ENCODE measurements at places on chromosomes 3 and 15.

- no peak for DNase-seq
Measured at GRCh38 chr3:53789459-53789858, 56.8 kb downstream of the CHDH start.

- DNase-seq, result no peak
Measured at GRCh38 chr3:123667784-123668183, 82.9 kb upstream of the HACD2 start.

- DNase-seq, result no peak
Measured at GRCh38 chr3:72855001-72855400, 6.8 kb upstream of the SHQ1 start.

- DNase-seq, result no peak
Measured at GRCh38 chr3:55097441-55097840, 169.6 kb upstream of the LRTM1 start.

DNA sequence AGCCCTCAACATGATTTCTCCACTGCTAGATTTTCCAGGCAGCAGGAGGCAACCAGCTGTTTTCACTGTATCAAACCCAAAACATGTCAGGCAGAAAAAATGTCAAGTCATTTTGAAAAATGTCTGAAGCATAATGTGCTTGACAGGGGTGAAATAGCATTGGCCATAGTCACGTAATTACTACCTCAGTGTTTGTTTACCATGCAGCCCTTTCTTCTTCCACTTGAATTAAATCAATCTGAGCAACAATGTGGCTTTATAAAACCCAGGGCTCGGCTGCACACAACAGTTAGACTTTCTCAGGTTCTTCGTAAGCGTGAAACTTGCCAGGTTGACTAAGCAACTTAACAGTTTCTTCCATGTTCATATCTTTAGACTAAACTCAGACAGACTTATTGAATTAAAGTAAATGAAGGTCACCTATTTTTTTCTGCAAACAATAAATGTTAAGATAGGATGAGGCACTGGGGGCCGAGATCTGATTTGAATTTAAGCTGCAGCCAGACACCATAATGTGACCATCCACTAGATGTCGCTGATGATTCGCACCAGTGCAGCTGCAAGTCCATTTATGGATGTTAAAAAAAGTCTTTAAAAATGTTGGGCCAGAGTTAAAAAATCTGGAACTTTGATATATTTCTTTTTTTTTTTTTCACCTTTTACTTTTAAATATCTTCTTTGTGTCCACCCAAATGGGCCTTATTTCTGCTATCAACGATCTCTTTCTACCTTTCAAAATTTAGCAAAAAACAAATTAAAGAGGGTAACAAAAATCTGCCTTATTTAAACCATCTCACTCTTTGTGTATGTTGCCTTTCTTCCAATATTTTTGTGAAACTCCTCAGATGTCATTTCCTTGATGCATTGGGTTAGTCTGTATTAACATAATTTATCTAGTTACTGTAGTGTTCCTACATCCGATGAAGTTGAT lies 305.9 kb downstream of the CACNA2D3 start:
- peak; percentile 86 for DNase-seq

DNA sequence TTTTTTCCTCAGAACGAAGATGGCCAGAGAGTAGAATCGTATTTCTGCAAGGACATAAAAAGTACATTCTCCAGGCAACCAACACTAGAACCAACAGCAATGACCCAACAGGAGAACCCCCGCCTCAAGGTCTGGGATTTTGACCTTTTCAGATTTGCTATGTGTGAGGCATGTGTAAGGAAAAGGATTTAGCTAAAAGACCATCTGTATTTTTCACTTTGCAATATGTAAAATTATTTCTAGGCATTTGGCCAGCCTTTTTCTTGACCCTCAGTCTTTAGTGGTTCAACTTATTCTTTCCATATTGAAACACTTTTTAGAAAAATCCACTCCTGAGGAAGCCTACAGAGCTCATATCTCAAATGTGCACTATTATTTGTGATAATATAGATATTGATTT lies 219.2 kb upstream of the GOLGA6L4 start:
- no peak for DNase-seq

DNA sequence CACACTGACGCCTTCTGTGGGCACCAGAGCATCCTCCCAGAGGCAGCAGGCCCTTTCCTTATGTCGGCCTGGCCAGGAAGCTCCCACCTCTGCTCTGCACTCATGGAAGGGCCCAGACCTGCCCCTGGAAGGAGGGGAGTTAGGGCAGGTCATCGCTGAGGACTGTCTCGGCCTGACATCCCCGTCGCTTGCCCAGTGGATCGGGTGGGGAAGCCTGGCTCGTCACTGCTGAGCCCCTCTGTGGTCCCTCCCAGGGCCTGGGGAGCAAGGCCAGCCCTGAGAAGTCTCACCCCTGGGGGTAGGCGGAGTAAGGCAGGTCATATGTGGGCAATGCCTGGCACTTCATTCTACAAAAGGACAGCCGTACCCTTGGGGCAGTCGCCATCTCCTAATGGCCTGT lies 62.8 kb upstream of the SNRPA1 start:
- DNase-seq, result no peak

- no peak for DNase-seq
Measured at GRCh38 chr3:122794779-122795673, at the start of gene SLC49A4. Gene SLC49A4, plus strand, starts transcription at chr3:122795069. Its CDS starts 124 bp downstream, at chr3:122795193.

DNA sequence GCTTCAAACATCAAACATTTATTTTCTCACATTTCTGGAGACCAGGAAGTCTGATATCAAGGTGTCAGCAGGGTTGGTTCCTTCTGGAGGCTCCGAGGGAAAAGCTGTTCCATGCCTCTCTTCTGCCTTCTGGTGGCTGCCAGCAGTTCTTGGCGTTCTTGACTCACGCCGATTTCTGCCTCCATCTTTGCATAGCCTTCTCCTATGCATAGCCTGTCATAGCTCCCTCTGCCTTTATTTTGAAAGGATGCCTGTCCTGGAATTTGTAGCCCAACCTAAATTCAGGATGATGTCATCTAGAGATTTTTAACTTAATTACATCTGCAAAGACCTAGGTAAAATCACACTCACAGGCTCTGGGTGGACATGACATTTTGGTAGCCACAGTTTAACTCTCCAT lies 70.4 kb downstream of the RGMA start:
- no peak for DNase-seq

DNA sequence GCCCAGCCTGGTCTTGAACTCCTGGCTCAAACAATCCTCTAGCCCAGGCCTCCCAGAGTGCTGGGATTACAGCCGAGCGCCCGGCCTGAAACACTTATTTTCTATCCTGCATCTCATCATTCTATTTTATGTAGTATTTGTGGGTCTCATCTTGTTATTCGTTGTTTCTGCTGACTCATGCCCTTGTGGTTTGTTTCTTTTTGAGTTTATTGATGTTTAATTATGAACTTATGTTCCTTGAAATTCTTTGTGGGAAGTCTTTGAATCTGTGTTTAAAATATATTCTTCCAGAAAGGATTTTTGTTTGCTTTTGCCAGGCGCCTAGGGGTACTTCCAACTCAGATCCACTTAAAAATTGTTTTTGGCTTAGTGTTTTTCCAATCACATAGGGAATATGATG lies 78.3 kb upstream of the C15orf39 start:
- no peak for DNase-seq

DNA sequence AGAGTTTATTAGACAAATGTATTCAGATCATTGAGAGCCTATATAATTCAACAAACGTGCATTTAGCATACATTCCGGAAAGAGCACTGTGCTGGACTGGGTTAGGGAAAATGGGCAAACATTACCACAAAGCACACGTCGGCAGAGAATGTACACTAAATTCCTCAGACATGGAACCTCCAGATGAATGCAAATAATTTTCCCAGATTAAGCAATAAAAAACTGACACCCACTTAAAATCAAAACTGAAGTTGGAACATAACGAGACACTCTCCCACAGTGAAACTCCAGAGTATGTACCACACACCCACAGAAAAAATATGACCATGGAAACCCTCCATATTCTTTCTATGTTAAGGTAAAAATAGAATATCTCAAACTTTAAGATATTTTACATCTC lies 4.8 kb downstream of the SECISBP2L start:
- no peak for DNase-seq

GRCh38 chr3:156681002-156681401 lies 6.6 kb downstream of the TIPARP start:
- DNase-seq, result no peak

DNA sequence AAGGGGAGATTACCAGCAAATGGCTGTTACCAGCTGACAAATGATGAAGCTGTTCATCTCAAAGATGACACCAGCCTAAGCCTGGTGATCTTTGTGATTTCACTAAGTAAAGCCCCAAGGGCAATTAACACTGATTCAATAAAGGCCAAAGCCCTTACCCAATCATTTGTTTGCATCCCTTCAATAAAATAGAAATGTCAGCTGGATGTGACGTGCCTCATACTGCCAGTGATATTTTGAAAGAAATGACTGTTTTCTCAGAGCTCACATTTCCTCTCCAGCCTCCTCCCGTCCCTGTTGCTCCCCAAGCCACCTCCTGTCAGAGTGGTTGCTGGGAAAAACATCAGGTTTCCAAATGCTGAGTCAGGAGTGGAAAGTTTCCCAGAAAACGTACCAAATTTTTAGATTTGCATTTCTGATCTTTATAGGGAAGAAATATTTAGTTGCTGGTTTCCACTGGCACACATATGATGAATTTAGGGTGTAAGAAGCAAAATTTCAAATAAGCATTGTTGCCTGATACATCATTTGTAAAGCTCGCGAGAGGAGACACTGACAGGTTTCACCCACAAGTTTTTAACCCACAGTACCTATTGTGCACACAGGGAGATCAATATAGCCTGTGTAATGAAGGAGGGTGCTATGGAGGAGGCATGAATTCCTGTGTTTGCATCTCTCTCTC lies 21.0 kb downstream of the C2CD4A start:
- DNase-seq, result no peak

- DNase-seq, result peak; percentile 90
Measured at GRCh38 chr3:72782521-72782920, 65.7 kb downstream of the SHQ1 start.

- peak; percentile 89 for DNase-seq
Measured at GRCh38 chr3:194140520-194141414, 4.8 kb downstream of the HES1 start.

GRCh38 chr3:145006271-145006670 lies 1034.6 kb downstream of the DIPK2A start:
- DNase-seq, result no peak

DNA sequence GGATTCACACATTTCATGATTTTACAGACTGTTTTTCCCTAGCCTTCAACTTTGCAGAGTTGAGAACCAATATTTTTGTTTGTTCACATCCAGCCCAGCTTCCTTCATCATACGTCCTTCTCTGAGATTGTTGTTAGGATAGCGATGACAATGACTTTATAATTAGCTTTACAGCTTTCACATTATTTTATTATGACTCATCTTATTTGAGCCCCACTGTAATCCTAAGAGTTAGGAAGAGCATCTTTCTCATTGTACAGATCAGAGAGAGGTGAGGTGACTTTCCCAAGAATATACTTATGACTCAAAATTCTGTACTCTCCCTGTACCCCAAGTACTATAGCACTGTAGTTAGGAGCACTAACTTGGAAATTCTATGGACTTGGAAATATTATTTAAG lies 156.1 kb downstream of the ALDH1A2 start:
- DNase-seq, result no peak

DNA sequence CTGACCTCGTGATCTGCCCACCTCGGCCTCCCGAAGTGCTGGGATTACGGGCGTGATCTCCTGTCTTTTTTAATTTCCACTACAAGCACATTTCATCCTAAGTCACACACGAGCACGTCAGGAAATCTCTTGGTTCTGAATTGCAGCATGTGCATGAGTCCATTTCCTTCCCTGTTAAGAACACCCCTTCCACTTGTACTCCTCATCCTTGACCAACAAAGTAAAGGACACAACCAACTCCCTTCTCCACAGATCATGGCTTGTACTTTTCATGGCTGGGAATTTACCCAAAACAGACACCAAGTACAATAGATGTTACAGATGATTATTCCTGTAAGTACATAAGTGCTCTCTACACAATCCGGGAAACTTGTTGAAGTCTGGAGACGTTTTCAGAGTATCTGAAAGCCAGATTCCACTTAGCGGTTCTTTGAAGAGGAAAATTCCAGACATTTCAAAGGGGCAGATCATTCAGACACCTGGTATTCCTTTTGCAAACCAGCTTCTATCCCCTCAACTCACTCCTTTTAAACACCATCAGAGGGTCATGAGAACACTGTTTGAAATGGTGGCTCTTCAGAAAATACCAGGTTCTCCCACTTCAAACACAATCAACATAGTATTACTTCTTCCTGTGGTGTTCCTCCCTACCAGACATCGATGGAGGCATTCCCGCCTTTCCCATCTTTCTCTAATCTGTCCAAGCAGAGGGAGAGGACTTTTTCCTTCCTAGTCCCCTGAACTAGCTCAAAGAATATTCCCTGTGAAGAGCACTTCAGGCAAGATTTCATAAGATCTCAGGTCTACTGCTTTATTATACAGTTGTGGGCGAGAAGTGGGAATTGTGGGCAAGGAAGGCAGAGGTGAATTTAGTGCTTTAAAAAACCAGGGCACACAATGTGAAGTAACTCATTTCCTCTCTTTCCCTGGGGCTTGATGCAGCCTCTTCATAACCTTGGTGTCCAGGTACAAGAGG lies 80.1 kb upstream of the TSC22D2 start:
- DNase-seq, result no peak

- no peak for DNase-seq
Measured at GRCh38 chr3:167814441-167814951, 79.0 kb downstream of the SERPINI1 start.

DNA sequence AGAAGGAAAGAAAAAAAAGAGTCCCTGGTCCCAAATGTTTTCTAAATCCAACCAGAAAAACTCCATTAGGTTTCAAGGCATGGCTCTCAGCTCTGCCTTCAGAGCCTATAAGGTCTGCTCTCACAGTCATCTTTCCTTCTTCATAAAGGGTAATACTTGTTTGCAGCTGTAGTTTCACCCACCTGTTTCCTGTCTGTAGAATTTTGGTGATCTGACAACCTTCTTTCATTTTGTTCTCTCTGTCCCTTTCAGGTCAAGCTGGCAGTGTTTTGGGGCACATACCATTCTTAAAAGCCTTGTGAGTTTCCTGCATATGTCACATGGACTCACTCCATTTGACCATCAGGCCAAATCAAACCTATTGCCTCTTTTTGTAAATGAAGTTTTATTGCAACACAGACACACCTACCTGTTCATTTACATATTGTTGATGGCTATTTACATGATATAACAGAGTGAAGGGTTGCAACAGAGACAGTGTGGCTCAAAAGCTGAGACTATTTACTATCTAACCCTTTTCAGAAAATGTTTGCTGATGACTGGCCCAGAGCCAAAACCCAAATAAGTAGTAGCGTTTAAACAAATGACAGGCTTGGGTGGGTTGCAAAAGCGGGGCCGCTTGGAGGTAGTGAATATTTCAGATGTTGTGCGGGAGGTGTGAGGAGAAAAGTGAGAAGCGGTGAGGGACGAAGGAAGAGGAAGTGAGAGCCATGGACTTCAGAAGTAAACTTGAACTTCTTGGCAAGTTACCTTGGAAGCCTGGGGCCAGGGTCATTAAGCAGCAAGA lies 292.7 kb upstream of the PROK2 start:
- no peak for DNase-seq

DNA sequence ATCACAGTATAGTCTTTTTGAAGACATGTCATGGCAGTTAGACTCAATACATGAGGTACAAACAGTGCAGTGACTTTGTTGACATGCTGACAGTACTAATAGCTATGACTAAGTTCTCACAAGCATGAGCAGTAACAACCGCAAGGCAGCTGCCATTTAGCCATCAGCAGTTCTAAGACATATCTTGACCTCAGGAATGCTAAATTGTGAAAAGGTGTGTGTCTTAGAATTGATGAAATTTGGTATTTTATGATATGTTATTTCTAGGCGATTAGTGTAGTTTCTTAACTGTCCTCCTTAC lies 60.7 kb upstream of the FURIN start:
- no peak for DNase-seq

- no peak for DNase-seq
Measured at GRCh38 chr3:126345641-126346460, 11.4 kb downstream of the KLF15 start.

GRCh38 chr3:152054315-152054714 lies 180.9 kb downstream of the SUCNR1 start:
- DNase-seq, result no peak
